ENCODE measurements at places on chromosomes 3 and 15.

DNA sequence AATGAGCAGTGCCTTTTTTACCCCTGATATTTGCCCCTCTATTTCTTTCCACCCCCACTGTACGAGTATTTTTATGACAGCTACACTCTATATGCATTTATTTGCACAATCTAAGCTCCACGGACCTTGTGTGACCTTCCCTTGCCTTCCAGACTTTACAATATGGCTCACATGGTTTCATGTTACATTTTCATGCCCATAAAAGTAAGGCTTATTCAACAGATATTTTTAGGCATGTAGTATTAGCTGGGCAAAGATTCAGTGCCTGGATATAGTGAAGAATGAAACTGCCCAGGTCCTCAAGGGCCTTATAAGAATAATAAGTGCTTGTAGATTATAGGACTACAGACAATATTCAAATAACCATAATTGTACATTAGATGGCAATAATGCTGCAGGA, 481.9 kb upstream of the CNTN4 start:
- no peak for DNase-seq

GRCh38 chr3:71092665-71093064, 490.9 kb downstream of the FOXP1 start:
- no peak for DNase-seq

GRCh38 chr3:129809297-129809696, 84.2 kb downstream of the TMCC1 start:
- no peak for DNase-seq

- no peak for DNase-seq
Measured at GRCh38 chr15:99143242-99143641, 38.4 kb downstream of the SYNM start.

GRCh38 chr3:178748874-178749273, 212.6 kb downstream of the KCNMB2 start:
- DNase-seq = no peak

DNA sequence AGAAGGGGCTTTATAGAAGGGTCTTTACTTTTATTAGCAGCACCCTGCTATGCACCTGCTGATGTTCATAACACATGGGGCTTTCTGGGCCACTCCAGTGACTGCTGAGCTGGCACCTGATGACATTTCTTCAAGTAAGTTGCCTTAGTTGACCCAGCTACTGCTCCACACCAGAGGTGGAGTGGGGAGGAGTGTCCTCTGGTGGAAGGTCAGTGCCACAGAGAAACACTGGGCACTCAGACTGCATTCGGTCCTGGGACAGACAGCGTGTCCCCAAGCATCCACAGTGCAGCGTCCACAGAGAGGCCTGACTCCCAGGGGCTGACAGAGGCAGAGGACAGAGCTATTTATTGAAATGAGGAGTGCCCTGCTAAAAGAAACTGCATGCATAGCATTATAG, 74.9 kb upstream of the NSMCE3 start:
- DNase-seq = no peak

GRCh38 chr3:58555203-58555602, 18.2 kb upstream of the ACOX2 start:
- DNase-seq = no peak
